ENCODE measurements at places on chromosomes 1 and 21.

DNA sequence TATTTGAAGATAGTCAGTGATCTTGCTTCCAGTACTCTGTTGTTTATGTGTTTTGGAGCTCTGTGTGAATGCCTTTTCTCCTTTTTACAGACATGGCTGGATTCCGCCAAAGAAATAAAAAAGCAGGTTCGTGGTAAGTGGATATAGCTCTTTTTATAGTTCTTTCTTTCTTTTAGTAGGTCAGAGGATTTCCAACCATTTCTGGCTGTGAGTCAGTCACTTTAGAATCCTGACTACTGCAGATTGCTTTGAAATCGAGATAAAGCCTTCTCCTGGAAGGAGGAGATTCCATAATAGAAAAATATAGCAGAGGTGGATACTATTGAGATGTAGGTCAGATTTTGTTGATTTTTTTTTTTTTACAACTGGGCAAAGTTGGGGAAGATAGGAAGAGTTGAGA lies 97.4 kb downstream of the EPB41 start:
- peaks cover 23% of the 10 kb centered on the region for H3K4me1 ChIP-seq
- H3K4me3 ChIP-seq = no peak overlapping the region
- H3K27ac ChIP-seq = peak overlapping the region; percentile 56
- H3K27me3 ChIP-seq = no peaks in the 10 kb centered on the region

DNA sequence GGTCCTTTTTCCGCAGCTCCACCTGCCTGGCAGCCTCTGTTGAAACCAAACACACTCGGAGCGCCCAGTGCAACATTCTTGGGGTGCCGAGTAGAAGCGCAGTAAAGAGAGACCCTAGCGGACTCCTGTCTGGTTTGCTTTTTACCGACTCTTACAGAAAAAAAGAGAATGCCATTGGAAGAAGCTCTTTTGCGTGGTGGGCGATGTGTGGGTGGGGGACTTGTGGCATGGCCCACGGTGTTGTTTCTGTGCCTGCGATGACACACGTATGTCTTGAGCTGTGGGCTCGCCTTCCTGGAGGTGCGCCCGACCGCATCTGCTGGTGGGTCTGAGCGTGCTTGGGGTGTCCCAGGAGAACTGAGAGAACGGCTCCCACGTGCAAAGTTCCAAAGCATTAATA lies 7.3 kb upstream of the BARHL2 start:
- H3K4me1 ChIP-seq = peaks cover 52% of the 10 kb centered on the region
- peak overlapping the region; percentile 63 for H3K27ac ChIP-seq
- no peak for DNase-seq
- H3K36me3 ChIP-seq = peaks cover 29% of the 10 kb centered on the region
- H3K27me3 ChIP-seq = peaks cover 100% of the 10 kb centered on the region

- H3K36me3 ChIP-seq = no peaks in the 10 kb centered on the region
- H3K4me1 ChIP-seq = peaks cover 12% of the 10 kb centered on the region
- H3K27me3 ChIP-seq = peaks cover 23% of the 10 kb centered on the region
- H3K4me3 ChIP-seq = peak overlapping the region; percentile 25
- no peak overlapping the region for H3K27ac ChIP-seq
- no peak for DNase-seq
Observed at GRCh38 chr1:169902751-169903150, 9.1 kb upstream of the SCYL3 start.

- H3K4me1 ChIP-seq = no peaks in the 10 kb centered on the region
- no peaks in the 10 kb centered on the region for H3K36me3 ChIP-seq
- no peak overlapping the region for H3K27ac ChIP-seq
- peaks cover 96% of the 10 kb centered on the region for H3K27me3 ChIP-seq
Observed at GRCh38 chr1:22207511-22208267, 64.8 kb upstream of the WNT4 start.

GRCh38 chr1:6098303-6099215 lies 52.9 kb downstream of the KCNAB2 start:
- H3K36me3 ChIP-seq = peaks cover 17% of the 10 kb centered on the region
- H3K27me3 ChIP-seq = no peaks in the 10 kb centered on the region
- peaks cover 27% of the 10 kb centered on the region for H3K4me1 ChIP-seq
- H3K27ac ChIP-seq = peak overlapping the region; percentile 83

DNA sequence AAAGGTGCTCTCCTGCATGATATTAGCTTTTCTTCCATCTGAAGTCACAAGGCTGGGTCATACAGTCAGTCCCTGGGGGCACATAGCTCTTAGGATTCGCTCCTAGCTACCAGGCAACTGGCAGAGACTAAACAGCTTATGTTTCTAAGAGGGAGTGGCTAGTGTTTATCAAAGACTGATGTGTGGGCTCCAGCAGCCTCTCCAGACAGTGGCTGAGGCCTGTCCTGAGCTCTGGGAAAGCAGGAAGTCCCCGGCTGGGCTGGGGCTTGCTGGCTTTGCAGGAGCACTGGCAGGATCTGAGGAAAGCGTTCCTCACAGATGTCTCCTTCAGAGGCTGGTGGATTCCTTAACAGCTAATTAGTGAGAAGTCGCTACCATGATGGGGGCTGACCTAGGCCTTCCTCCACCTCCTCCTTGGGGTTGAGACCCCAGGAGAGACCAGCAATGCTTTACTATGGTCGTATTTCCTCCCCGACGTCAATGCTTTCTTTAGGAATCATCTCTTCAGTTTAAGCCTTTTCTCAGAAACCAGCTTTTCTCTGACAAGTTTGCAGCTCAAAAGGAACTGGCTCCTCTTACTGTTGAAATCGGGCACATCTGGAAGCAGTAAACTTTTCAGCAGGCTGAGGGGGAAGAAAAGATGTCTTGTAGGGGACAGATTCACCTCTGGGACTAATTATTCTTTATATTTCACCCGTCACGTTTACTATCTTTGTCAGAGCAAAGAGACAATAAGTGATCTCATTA lies 33.5 kb upstream of the HHAT start:
- DNase-seq = no peak
- H3K4me3 ChIP-seq = no peak overlapping the region
- H3K27me3 ChIP-seq = peaks cover 73% of the 10 kb centered on the region
- H3K36me3 ChIP-seq = no peaks in the 10 kb centered on the region
- peaks cover 4% of the 10 kb centered on the region for H3K4me1 ChIP-seq

DNA sequence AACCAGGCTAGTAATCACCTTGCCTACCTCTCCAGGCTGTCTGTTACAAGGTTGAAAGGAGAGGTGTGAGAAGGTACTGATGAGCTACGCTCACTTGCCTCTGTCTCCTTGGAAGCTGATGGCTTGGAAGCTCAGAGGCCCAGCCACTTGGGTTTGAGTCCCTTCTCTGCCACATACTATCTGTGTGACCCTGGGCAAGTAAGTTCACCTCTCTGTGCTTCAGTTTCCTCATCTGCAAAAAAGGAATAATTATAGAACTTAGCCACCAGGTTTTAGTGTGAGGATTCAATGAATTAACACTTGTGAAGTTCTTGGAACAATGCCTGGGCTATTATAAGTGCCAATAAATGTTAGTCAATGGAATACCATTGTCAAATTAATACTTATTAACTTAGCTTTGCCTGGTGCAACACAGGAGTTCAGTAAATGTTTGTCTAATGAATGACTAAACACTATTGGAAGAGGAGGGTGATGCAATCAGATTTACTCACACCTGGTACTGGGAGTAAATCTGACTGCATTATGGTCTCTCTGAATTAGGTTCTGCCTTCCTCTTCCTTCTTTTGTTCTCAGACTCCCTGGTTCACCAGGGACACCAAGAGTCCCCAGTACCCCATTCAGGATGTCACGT lies 55.5 kb downstream of the TRABD2B start:
- DNase-seq = no peak
- no peak overlapping the region for H3K4me3 ChIP-seq
- no peak overlapping the region for H3K27ac ChIP-seq
- no peaks in the 10 kb centered on the region for H3K4me1 ChIP-seq

DNA sequence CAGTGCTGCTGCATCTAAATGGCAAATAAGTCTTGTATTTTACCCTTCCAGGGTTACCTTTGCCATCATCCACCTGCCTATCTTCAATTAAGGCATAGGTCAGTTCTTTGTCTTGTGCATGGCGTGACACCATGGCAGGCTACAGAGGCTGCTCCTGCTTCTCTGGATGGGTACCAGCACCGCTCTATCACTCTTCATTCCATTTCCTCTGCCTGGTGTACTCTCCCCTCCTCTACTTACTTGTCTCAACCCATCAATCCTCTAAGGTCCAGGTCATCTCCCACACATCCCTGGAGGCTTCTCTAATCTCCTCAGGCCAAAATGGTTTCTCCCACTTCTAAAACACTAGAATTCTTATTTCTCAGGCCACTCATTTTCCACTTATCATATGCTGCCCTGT lies 257.5 kb downstream of the BARHL2 start:
- no peaks in the 10 kb centered on the region for H3K27me3 ChIP-seq
- H3K36me3 ChIP-seq = no peaks in the 10 kb centered on the region
- H3K4me1 ChIP-seq = no peaks in the 10 kb centered on the region
- DNase-seq = no peak

DNA sequence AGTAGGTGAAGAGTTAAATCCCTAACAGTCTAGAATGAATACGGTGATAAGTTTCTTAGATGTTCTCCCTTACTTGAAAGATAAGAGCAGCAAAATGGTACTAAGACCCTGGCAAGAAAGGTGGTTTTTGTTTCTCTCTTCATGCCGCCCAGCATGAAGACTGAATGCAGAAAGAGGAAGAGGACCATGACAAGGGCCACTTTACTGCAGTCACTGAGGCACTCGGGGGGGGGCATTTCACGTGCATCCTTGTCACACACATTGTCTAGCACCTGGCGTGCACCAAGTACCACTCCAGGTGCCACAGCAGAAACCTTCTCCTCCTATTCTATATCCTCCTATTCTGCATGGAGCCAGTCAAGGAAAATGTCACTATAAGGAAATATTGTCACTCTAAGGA lies 222.0 kb downstream of the TOMM20 start:
- no peak overlapping the region for H3K27ac ChIP-seq
- H3K4me3 ChIP-seq = no peak overlapping the region
- no peak for DNase-seq
- H3K36me3 ChIP-seq = no peaks in the 10 kb centered on the region

GRCh38 chr1:5620997-5621396 lies 371.2 kb downstream of the NPHP4 start:
- peaks cover 71% of the 10 kb centered on the region for H3K27me3 ChIP-seq
- no peaks in the 10 kb centered on the region for H3K4me1 ChIP-seq
- H3K36me3 ChIP-seq = no peaks in the 10 kb centered on the region
- H3K27ac ChIP-seq = no peak overlapping the region
- H3K4me3 ChIP-seq = no peak overlapping the region

- no peak overlapping the region for H3K27ac ChIP-seq
- peaks cover 21% of the 10 kb centered on the region for H3K4me1 ChIP-seq
- no peak overlapping the region for H3K4me3 ChIP-seq
- peaks cover 2% of the 10 kb centered on the region for H3K36me3 ChIP-seq
Observed at GRCh38 chr1:245805532-245805931, 650.7 kb downstream of the KIF26B start.

- peaks cover 4% of the 10 kb centered on the region for H3K36me3 ChIP-seq
- no peak overlapping the region for H3K27ac ChIP-seq
- no peaks in the 10 kb centered on the region for H3K4me1 ChIP-seq
- peaks cover 23% of the 10 kb centered on the region for H3K27me3 ChIP-seq
- no peak for DNase-seq
Observed at GRCh38 chr1:7101187-7101586, 315.9 kb downstream of the CAMTA1 start.

DNA sequence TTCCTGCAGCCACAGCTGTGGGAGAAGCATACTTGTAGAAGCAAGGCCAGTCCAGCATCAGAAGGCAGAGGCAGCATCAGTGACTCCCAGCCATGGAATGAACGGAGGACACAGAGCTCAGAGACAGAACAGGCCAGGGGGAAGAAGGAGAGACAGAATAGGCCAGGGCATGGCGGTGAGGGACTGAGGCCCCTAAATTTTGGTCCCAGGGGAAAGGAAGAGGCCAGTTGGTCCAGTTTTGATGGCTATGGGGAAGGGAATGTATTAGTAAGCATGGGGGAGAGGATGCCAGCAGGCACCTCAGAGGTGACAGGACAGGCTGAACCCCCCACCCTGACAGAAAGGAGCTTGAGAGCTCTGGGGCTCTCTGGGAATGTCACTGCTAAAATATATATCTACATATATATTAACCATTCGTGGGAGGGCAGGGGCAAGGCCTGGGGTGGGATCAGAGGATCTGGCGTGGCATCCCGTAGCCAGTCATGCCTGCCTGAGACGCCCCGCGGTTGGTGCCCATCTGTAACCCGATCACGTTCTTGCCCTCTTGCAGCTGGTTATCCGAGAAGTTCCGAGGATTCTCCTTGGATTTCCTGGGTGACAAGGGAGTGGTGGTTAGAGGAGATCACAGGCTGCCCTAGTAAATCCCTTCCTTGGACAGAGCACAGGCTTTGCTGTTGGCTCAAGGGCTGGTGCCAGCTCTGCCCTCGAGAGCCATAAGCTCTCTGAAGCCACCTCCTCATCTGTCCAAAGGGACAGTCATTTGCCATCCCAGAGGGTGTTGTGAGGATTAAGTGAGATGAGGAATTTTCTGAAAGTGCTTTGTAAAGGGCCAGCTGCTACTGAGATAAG lies 6.7 kb downstream of the TAGLN2 start:
- H3K36me3 ChIP-seq = peaks cover 66% of the 10 kb centered on the region
- H3K27ac ChIP-seq = peak overlapping the region; percentile 100
- no peak for DNase-seq
- H3K4me1 ChIP-seq = peaks cover 82% of the 10 kb centered on the region

GRCh38 chr1:198082576-198082975 lies 74.2 kb upstream of the NEK7 start:
- no peaks in the 10 kb centered on the region for H3K4me1 ChIP-seq
- DNase-seq = no peak
- H3K27me3 ChIP-seq = peaks cover 17% of the 10 kb centered on the region

- no peak overlapping the region for H3K27ac ChIP-seq
- H3K36me3 ChIP-seq = no peaks in the 10 kb centered on the region
- DNase-seq = no peak
- H3K27me3 ChIP-seq = peaks cover 77% of the 10 kb centered on the region
Observed at GRCh38 chr1:18182398-18183160, 75.0 kb downstream of the IGSF21 start.

DNA sequence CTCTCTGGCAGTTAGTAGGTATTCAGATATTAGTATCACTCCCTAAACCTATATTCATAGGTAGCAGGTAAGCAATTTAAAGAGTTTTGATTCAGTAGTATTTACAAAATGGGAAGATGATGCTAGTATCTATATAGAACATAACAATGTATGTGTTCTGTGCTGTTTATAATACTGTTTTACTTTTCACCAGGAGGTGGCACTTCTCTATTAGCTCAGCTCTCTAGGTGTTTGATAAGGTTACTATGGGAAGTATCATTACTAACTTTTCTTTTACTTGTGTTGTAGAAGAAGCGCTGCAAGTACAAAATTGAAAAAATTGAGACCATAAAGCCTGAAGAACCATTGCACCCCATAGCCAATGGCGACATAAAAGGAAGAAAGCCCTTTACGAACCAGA lies 49.4 kb upstream of the FASLG start:
- H3K4me3 ChIP-seq = no peak overlapping the region
- no peak for DNase-seq
- H3K36me3 ChIP-seq = peaks cover 25% of the 10 kb centered on the region
- H3K27me3 ChIP-seq = no peaks in the 10 kb centered on the region
- H3K27ac ChIP-seq = no peak overlapping the region
- peaks cover 9% of the 10 kb centered on the region for H3K4me1 ChIP-seq

DNA sequence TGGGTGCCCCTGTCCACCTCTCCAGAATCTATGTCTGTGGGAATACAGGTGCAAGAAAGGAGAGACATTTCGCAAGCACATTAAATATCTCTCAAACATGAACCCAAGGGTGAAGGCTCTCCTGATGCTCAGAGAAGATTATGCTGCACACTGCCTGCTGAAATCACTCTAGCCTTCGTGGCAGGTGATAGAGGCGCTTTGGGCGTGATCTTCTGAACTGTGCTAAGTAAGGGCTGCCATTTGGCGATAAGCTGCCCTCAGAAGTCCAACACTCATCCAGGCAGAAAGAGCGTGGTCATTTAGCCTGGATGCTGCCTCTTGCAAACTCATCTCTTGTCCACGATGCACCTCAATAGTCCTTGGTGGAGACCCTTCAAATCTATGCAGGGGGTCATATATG lies 241.9 kb downstream of the KAZN start:
- peaks cover 58% of the 10 kb centered on the region for H3K27me3 ChIP-seq
- H3K27ac ChIP-seq = no peak overlapping the region
- no peak overlapping the region for H3K4me3 ChIP-seq
- no peak for DNase-seq
